CD4-positive, alpha-beta T cell (primary cell): ENCODE measurements at places on chromosomes 11 and 22. TPM values are rescaled to one million over a fixed set of nuclear protein-coding genes. Genes with fewer than 3 reads are reported as not detected.

DNA sequence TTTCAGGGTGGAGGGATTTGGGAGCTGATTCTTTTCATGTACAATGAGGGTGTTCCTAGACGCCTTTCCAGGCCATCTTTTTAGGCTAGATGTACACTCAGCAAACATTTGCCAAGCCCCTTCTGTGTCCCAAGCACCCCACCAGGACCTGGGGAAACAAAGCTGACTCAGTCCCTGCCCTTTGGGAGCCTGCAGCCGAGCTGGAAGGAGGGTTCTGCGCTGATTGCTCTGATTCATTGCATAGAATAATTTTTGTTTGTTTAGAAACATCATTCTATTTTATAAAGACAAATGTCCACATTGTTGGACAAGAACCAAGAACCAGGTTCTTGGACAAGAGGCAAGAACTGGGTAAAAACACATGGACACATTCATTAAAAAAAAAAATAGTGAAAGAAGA lies 16.7 kb downstream of the TP53AIP1 start:
- H3K27ac ChIP-seq, result no peak overlapping the region
- peaks cover 6% of the 10 kb centered on the region for H3K4me1 ChIP-seq
- no peak overlapping the region for H3K4me3 ChIP-seq
- DNase-seq, result no peak
- no peaks in the 10 kb centered on the region for H3K27me3 ChIP-seq
- no peaks in the 10 kb centered on the region for H3K36me3 ChIP-seq

DNA sequence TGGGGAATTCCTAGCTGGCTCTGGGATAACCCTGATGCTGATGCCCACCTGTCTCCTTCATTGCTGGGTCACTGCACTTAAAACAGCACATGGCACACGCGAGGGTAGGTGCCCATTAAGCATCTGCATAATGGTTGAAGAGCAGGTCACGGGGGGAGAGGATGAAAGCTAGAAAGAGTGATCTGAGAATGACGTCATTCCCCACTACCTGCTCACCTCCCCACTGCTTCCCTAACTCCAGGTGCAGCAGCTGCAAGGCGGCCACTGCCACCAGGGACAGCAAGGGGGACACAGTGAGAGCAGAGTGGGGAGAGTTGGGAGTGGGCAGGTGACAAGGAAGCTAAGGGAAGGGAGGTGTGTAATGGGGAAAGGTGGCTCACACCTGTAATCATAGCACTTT lies 27.0 kb downstream of the ADA2 start:
- H3K27me3 ChIP-seq, result no peaks in the 10 kb centered on the region
- no peak for DNase-seq

- H3K27me3 ChIP-seq, result no peaks in the 10 kb centered on the region
- no peaks in the 10 kb centered on the region for H3K4me1 ChIP-seq
- no peak overlapping the region for H3K4me3 ChIP-seq
- no peaks in the 10 kb centered on the region for H3K36me3 ChIP-seq
- H3K27ac ChIP-seq, result no peak overlapping the region
- DNase-seq, result no peak
Observed at GRCh38 chr11:133285359-133285758, 246.9 kb downstream of the OPCML start.

DNA sequence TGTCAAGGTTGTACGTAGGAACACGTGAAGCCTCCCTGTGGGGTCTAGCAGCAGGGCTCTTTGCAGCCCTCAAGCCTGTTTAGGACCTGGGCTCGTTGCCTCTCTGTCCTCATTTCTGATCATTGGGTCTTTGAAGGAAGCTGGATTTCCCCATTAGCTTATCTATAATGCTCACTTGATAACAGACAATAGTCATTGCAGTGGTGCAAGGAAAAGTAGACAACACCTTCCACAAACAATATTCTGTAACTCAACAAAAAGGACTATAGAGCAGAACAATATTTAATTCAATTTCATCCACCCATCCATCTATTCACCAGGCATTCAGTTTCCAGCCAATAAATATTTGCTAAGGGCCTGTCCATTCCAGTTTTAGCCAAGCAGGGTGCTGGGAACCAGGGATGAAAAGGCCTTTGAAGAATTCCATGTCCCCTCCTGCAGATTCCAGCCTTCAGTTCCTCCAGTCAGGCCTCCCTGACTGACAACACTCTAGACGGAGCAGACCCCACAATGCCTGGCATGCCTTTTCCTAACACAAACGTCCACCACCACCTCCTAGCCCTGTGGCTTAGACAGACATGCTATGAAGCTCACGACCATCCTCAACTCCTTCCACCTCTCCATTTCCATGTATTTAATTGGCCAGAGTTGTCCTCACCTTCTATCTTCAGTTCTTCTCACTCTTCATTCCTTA lies 12.7 kb upstream of the POLD3 start:
- no peaks in the 10 kb centered on the region for H3K27me3 ChIP-seq
- no peak overlapping the region for H3K4me3 ChIP-seq

Gene C11orf86
- not detected for total RNA-seq

Gene PTPN5
- not detected for total RNA-seq

Gene SLC5A1
- total RNA-seq, result not detected
